ENCODE measurements at places on chromosomes 3 and 15. TPM values are rescaled to one million over a fixed set of nuclear protein-coding genes. Genes with fewer than 3 reads are reported as not detected.

DNA sequence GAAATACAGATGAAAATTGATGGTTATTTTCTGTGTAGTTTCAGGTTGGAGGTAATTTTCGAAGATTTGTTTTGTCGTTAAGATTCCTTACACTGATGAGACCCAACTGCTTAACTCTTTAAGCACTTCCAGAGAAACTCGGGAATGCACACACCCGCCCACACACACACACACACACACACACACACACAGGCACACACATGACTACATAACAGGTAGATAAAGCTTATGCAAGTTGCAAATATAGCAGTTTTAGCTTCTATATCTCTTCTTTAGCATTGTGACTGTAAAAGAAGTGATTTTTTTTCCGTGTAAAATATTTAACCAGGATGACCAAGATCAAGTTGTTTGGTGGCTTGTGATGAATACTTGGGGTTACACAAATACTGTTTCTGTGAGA is 294.9 kb upstream of the NR2F2 start:
- no peak for DNase-seq

DNA sequence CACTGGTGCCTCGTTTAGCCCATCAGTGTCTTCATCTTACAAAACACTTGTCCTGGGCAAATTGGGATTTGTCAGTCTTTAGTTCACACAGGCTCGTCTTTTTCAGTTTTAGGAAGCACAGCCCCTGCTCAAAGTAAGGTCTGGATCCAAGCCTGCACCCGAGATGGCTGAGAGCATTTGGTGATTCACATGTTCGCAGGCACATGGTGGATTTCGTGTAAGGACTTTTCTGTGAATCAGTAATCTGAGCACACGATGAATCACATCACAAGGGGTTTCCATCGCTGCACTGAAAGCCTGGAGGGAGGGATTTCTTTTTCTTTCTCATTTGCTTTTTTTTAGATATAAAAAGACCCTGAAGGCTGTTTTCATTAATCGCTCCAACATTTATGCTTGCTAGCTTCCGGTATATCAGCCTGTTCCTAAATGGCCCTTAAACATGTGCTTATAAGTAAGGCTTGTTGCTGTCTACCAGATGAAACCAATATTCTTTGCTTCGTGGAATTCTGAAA is 435.6 kb upstream of the ATP10A start:
- DNase-seq: no peak

DNA sequence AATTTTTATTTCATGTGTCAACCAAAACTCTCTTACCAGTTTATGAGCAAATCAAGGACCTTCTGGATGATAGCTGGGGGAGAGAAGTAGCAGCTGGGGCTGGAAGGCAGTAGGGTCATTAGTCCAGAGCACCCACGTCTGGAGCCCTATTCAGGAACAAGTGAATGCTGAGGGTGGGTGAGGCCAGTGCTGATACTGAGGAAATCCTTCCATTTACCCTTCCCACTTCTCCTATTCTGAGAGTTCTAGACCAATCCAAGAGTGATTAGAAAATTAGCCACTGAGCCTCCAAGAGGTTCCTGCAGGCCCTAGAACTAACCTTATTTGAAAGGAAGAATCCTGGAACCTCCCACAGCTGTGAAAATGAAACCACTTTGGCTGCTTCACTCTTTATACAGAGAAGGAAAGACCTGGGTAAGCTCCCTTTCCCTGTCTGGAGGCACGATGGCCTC is 46.2 kb upstream of the VILL start:
- DNase-seq: peak; percentile 35

- no peak for DNase-seq
Observed at GRCh38 chr15:66505430-66505811, 295 bp downstream of the ZWILCH start.

DNA sequence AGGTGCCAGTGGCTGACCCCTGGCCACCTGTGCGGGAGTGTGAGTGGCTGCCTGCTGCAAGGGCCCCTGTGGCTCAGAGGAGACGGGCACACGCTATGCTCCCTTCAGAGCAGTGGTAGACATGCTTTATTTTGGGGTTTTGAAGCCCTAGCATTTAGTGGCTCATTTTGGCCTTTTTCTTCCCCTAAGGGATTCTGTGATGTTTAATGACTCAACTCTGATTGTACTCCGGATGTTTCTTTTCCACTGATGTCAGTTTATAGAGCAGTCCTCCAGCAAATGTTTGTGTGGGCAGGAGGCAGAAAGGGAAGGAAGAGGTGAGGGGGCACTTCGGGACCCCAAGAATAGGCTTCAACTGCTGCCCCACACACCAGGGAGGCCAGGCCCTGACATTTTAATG is 288.9 kb upstream of the C2CD4B start:
- peak; percentile 57 for DNase-seq

DNA sequence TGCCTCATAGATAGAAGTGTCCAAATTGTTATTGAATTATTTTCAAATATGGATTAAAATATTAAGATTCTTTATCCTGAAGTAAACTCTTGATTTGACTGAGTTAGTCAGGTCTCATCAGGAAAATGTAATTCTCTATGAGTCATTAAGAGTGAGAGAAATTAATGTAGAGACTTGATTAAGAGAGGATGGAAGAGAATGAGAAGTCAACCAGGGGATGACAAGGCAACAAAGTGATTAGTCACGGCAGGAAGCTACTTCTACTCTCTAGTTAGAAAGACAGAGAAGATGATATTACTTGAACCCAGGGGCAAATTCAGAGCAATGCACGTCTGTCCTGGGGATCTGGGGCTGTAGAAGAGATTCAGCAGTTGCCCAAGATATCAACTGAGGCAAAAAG is 202.5 kb downstream of the LSAMP start:
- no peak for DNase-seq

GRCh38 chr15:32802286-32802936 is 84.6 kb downstream of the GREM1 start:
- DNase-seq: peak; percentile 62

DNA sequence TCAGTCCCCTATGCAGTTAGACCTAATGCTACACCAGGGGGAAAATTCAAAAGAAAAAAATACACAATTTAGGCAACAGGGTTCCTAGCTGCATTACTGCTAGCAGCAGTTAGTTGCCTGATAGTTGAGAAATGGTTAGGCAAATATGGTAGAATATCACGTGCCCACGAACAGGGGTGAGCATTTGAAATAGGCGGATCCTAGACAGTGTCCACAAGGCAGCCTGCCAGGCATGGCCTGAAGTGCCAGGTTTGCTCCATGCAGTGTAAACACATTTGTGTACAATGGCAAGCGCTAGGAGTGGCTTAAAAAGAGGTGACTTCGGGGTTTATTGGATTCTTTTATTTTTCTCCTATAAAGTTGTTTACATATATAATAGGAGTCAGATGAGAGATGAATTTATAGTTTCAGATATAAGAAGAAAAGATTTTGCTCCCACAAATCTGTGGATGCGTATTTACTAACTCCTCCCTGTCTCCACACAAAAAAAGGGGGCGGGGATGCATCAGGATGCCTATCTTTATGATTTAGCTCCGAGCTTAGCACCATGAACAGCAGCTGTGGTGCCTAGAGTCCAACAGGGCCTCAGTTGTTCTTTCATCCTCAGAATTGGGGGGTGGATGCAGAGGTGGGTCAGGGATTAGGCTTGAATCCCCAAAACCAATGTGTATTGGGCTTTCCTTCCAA is 3.9 kb upstream of the TGM4 start:
- no peak for DNase-seq

- DNase-seq: no peak
Observed at GRCh38 chr15:67828969-67829646, 3.8 kb downstream of the SKOR1 start.

Gene CHRNA5
- polyA plus RNA-seq: 10.1 TPM

Gene GUCA1C
- 0.15 TPM for polyA plus RNA-seq

Gene TGM4
- polyA plus RNA-seq: 1.6 TPM
